ENCODE measurements at places on chromosomes 11 and 22.

GRCh38 chr11:14821031-14821430 is 71.0 kb downstream of the CYP2R1 start:
- no peak for DNase-seq

- no peak for DNase-seq
Observed at GRCh38 chr11:14041040-14041439, 78.5 kb downstream of the SPON1 start.

DNA sequence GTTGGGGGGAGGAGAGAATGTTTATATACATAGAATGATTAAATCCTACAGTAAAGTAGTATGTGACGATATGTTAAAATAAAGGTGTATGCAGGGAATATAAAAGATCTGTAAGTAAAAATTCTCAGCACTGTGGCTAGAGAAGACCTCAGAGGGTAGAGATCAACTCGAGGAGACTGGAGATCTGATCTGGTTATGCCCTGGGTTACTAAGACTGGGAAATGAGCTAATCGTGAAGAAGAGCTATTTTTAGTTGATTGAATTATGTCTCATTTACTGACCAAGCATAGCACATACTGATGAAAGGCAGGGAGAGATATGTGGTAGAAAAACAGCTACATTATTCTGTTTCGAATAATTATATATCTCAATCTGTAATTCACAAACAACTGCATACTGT is 42.8 kb upstream of the ALKBH3 start:
- DNase-seq: no peak

DNA sequence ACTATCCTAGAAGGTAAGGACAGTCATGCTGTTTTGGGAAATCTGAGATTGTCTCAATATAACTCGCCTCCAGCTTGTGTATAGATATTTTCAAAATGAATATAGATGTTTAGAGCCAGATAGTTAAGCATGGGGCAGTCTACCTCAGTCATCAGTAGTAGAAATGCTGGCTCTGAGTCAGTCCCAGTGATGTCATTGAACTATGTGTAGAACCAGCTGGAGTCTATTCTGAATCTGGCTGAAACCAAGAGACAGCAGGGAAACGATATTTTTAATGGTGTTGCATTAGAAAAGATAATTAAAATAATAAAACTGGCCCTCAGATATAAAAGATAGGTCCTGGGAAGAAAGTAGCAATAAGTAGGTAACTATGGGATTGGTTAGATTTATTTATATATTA is 25.9 kb downstream of the PIWIL4 start:
- DNase-seq: no peak

DNA sequence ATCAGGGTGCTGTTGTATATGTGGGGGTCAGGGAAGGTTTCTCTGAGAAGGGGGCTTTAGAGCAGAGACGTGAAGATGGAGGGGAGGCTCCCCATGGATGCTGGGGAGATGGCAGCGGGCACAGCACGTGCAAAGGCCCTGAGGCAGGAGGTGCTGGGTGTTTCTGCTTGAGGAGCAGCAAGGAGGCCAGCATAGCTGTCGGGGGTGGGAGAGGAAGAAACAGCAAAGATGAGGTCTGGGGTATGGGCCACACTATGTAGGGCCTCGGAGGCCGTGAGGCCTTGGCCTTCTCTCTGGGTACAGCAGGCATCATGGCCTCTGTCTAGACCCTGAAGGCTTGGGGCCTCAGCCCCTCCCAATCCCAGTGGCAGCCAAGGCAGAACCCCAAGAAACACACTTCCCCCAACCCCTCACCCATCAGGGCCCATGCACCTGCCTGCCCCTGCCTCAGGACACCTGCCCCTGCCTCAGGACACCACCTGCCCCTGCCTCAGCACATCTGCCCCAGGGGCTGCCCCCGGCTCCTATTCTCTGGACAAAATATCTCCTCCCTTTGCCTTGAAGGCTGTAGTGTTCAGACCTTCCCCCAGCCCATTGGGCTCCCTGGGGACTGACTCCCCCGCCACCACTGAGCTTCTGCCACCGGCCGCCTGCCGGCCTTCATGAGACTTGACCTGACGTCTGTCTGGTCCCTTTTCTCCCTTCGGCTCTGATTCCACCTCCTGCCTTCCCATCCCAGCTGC is 6.2 kb downstream of the ALDH3B1 start:
- no peak for DNase-seq

- DNase-seq: no peak
Observed at GRCh38 chr11:121766991-121767390, 314.2 kb upstream of the SORL1-AS1 start.

- DNase-seq: no peak
Observed at GRCh38 chr11:119424775-119425174, 1.8 kb upstream of the THY1 start.

- DNase-seq: no peak
Observed at GRCh38 chr22:34972191-34972897, 93.6 kb upstream of the ISX start.

DNA sequence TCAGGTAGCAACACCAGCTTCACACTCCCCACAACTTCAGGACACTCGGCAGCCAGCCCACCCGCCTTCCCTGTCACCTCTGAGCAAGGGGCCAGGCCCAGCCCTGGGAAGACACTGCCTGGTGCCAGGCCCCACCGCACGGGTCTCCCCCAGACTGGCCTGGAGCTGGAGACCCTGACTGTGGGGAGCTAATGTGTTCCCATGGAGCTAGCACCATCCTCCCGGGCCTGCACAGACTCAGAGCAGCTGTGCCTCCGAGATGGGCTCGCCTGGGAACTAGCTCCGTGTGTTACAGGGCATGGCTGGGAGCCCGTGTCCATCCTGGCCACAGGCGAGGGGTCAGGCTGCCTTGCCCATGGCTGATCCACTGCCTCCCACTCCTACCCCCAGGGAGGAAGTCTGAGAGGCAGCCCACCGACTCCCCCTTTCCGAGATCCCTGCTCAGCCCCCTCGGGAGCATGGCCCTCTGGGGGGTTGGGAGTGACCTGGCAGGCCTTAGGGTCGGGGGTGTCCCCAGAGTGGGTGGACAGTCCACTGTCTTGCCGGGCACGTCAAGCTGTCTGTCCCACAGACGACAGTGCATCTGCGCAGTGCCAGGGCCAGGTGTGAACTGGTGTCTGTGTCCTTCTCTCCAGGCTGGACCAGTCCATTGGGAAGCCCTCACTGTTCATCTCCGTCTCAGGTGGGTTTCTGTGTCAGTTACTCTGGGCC is 76.7 kb upstream of the KCNQ1OT1 start:
- DNase-seq: no peak

GRCh38 chr22:39297490-39298240 is 21.8 kb downstream of the RPL3 start:
- DNase-seq: no peak

- no peak for DNase-seq
Observed at GRCh38 chr11:34351687-34352469, 5.9 kb downstream of the ABTB2 start.

DNA sequence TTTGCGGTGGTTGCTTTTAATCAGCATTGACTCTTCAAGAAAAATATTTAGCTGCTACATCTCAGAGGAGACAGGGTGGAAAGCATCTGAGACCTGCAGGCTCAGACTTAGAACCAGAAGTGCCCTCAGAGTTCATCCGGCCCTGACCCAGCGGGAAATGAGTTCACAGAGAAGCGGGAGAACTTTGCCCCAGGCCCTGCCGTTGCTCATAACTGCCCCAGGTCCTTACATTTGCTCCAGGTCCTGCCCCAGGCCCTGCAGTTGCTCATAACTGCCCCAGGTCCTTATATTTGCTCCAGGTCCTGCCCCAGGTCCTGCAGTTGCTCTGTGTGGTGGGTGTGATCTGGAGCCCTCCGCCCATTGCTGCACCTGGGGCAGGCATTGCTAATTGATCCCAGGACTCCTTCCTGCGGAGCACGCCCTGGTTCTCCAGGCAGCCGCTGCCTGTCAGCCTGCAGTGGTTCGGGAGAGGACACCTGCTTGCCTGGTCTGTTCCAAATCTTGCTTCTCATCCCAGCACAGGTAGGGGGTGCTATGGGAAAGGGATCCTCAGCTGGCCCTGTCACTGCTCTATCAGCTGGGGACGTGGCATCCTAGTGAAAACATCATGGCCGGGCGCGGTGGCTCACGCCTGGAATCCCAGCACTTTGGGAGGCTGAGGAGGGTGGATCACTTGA is 58.1 kb upstream of the PPP6R3 start:
- no peak for DNase-seq

DNA sequence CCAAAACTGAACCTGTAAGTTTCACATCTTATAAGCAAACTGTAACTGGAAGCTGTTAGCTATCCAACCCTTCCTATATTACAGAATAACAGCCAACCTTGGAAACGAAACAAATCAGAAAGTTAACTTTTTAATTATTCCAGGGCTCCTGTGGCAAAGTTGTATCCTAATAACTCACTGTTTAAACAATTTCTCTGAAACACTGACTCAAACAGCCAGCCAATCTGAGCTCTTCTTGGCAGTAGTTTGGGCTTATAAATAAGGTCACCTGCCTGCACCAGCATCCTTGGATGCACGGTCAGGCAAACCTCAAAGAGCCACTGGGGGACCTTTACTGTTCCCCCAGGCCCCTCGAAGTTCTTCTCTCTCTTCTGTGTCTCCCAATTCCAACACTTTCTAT is 5.0 kb downstream of the CELSR1 start:
- DNase-seq: no peak

GRCh38 chr22:25570486-25570885 is 6.0 kb downstream of the GRK3 start:
- DNase-seq: no peak
